Spleen (tissue), 13 donors: ENCODE measurements at places on chromosomes 1 and 21. TPM values are rescaled to one million over a fixed set of nuclear protein-coding genes. Genes with fewer than 3 reads are reported as not detected.
A peak's percentile ranks its signal among the peaks of the same experiment; 100 is the strongest.

The MFAP2 gene
- polyA plus RNA-seq, result 1.2 TPM

The COPA gene
- polyA plus RNA-seq, result 41.3 TPM

The ADAMTSL4 gene
- polyA plus RNA-seq, result 5.0 TPM

The TMIGD3 gene
- 6.2 TPM for polyA plus RNA-seq

The DUSP23 gene
- 45.0 TPM for polyA plus RNA-seq

The MYCBP gene
- 11.0 TPM for polyA plus RNA-seq

The DENND2D gene
- 101 TPM for polyA plus RNA-seq

The INSRR gene
- polyA plus RNA-seq, result under 0.01 TPM

The PLA2G5 gene
- 0.89 TPM for polyA plus RNA-seq

The FAM151A gene
- polyA plus RNA-seq, result 2.9 TPM

The PLA2G2C gene
- polyA plus RNA-seq, result not detected

The B3GALT2 gene
- polyA plus RNA-seq, result 0.11 TPM

The S100A7A gene
- polyA plus RNA-seq, result not detected

The AMY1A gene
- polyA plus RNA-seq, result not detected

The ZNF593 gene
- 104 TPM for polyA plus RNA-seq

DNA sequence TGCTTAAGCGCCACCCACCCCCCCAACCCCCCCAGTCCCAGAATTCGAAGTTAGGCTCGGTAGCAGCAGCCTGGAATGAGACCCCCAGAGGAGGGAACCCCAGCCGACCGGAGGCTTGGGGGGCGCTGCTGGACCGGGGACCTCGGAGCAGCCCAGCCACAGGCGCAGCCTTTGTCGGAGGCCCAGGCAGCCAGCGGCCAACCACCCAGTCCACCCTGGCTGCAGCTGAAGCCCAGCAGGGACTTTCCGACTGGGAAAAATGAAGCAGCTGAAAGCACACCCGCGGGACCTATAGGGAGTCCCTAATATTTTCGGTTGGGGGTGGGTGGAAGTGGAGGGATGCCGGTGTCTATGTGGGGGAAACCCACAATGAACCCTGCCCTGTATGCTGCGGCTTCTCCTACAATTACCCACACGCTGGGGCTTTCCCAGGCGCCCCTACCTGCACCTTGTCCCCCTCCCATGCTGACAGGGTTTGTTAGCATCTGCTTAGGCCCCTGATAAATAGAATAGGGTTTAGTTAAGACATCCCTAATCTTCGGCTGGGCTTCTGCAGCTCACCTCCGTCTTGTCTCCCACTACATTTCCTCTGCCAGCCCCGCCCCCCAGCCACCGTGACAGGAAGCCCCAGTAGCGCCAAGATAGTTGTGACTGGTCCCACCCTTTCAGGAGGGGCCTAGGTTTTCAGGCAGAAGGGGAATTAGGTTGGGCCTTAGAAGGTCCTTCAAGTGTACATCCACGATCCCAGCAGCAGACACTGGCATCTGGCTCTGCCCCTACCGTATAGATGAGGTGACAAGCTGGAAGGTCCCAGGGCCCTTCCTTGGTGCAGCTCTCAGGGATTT lies 838 bp downstream of the CCDC28B start:
- peak; percentile 92 for DNase-seq

- no peak for DNase-seq
Measured at GRCh38 chr1:157007306-157007705, 38.2 kb downstream of the ARHGEF11 start.

- DNase-seq, result no peak
Measured at GRCh38 chr1:198601936-198602889, 36.6 kb upstream of the PTPRC start.

GRCh38 chr1:229363723-229364122 lies 20.9 kb upstream of the CCSAP start:
- no peak for DNase-seq

- DNase-seq, result no peak
Measured at GRCh38 chr1:89457046-89457445, 67.6 kb upstream of the LRRC8B start.

DNA sequence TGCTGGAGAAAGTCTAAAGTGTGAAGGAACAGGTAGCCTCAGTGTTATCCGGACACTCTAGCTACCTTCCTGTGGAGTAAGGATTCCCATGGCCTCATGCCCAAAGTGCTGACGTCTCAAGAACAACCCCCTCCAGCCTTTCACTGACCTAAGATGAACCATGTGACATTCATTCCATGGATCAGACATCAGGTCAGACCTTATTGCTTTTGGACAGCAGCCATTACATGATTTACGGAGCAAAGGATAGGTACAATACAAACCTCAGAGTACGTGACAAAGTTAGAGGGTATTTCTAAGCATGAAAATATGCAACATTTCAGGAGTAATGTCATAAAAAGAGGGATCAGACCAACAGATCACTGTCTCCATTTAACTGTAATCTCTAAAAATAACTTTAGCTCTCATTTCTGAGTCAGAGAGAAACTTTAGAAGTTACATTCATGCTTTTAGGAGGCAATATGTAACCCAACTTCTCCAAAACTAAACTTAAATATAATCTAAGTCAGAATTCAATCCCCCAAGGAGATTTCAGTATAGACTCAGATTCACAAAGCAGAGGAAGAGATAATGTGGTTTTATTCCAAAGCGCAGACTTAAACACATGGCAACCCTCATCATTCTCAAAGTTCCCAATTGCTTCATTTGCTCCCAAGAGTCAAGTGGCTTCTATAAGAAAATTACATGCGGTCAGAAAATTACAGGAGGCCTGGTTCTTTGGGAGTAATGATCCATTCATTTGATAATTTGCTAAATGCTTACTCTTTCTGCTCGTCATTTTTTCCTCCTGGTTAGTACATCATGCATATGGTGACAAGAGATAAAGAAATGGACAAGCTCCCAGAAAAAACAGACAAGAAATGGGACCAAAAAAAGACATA lies 280.4 kb downstream of the SETD4 start:
- DNase-seq, result no peak

GRCh38 chr1:74502858-74503257 lies 9.6 kb downstream of the LRRC53 start:
- no peak for DNase-seq

GRCh38 chr1:202952818-202953217 lies 5.3 kb downstream of the ADIPOR1 start:
- DNase-seq, result no peak

- DNase-seq, result no peak
Measured at GRCh38 chr1:19643121-19643520, 990 bp upstream of the NBL1 start.

DNA sequence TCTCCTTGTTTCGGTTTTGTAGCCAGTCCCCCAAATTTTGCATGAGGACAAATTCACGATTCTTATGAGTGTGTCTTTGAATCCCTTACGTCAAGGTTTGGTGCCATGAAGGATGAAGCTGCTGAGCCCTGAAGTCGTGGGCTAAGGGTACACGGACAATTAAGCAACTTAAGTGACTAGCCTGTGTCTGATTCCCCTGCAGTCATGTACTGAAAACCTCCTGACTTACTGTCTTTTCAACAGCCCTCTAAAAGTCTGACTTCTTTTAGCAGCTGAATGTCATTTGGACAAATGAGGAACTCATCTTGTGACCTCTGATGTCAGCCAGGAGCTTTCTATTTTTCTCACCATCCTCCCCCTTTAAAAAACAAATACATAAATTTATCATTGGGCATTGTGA lies 27.1 kb upstream of the C1orf105 start:
- no peak for DNase-seq

- no peak for DNase-seq
Measured at GRCh38 chr21:16055014-16055413, 325.2 kb downstream of the USP25 start.

DNA sequence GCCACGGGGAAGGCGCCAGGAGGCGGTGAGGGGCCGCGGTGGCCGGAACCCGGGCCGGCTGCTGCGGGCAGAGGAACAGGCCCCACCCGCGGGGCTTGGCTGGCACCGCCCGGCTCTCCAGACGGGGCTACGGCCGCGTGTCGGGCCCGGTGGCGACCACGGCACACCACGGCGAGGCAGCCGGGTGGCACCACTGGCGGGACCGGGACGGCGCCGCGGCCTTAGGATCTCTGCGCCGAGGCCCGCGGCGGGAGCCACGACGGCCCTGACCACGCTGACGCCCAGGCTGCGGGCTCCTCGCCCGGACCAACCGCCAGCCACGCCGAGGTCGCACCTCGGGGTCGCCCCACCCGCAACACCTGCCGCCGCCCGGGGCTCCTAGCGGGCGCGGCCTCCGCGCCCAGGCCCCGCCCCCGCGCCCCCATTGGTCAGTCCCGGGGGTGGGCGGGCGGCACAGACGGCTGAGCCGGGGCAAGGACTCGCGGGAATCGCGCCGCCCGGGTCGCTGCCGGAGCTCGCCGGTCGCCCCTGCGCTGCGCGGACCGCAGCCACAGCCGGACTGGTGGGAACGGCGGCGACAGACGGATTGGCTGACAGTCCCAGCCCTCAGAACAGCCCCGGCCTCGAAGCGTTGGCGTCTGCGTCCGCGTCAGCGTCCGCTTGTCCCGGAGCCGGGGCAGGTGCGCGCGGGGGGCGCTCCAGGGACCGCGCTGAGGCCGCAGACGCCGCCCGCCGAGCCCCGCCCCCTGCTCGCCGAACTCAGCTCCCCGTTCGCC lies at the start of gene BMP8A:
Gene BMP8A, plus strand, starts transcription at position 491 of the 776 bp plus-strand sequence. CDS start 356 bp downstream, outside the sequence.
- DNase-seq, result peak; percentile 92

DNA sequence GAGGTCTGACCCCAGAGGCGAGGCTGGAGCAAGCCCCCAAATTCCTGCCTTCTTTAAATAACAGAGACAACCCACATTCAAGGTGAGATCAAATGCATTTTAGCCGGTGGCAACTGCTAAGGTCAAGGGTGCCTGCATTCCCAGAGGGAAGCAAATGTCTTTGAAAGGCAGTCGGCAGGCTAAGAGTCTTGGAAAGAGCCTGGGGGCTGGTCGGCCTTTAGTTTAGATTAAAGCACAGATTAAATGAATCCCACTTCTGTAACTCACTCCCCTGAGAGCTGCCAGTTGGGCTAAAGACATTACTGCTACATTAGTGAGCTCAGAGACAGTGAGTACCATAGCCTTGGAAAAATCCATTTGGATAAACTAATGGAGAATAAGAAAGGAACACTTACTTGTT lies 59.2 kb downstream of the HTR6 start:
- DNase-seq, result no peak

DNA sequence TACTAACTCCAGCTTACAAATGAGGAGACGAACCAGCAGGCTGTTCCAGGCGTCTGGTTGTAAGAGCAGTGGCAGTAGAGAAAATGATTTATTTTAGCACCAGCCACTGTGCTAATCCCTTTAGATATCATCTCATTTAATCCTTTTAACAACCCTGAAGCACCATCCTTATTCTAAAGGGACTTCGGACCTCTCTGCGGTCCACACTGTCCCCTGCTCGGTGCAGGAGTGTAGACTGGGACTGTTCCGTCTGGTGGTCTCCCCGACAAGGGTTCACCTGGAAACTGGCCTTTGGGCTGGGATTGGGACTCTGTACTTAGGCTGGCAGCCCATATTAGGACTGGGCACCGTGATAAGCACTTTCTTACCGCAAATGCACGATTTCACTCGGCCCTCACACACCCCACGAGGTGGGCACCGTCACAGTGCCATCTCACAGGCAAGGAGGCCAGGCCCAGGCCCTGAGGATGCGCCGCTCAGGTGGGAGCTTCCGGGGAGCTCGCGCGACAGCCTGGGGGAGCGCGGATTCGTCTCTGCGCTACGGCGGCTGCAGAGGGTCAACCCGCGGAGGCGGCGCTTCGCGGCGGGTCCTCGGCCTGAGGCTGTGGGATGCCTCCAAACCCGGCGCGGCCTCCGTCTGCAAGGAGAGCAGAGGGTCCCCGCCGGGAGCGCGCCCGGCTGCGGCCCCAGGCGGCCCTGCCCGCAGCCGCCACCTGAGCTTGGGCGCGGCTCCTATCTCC lies 45.2 kb downstream of the ATP1A1 start:
- DNase-seq, result peak; percentile 97

- no peak for DNase-seq
Measured at GRCh38 chr1:84350104-84350503, 48.2 kb upstream of the DNASE2B start.

DNA sequence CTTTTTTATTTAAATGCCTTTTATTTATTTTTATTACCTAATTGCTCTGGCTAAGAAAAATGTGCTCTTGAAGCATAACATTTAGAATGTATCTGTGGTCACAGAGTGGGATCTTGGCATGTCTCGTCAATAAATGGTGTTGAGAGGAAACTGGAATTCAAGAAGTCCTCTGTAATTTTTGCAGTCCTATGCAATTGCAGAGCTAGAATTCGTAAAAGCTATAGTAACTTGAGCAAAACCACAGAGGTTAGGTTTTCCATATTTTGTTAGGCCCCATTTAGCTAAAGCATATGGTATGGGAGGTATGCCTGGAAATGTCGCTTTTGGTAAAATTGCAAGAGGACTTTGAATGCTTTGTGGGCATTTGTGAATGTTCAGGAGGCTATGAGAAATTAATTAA lies 466.7 kb upstream of the NFIA start:
- no peak for DNase-seq

- no peak for DNase-seq
Measured at GRCh38 chr1:87296206-87296605, 32.5 kb upstream of the LMO4 start.

DNA sequence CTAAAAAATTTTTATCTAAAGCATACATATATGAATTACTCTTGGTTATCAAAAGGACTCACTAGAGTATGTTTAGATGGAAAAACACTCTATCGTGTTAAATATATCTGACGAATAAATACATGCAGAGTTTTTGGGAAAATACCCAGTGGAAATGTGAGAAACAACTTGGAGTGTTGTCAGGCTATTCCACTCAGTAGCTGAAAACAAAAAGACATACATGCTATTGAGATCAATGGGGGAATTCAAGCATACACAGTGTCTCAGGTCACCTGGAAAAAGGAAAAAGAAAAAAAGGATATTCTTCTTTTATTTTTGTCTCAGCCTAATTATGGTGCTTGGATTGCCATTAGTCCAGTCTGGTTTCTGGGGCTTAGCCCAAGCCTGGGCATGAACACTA lies 247.0 kb upstream of the LYPLAL1 start:
- DNase-seq, result no peak

DNA sequence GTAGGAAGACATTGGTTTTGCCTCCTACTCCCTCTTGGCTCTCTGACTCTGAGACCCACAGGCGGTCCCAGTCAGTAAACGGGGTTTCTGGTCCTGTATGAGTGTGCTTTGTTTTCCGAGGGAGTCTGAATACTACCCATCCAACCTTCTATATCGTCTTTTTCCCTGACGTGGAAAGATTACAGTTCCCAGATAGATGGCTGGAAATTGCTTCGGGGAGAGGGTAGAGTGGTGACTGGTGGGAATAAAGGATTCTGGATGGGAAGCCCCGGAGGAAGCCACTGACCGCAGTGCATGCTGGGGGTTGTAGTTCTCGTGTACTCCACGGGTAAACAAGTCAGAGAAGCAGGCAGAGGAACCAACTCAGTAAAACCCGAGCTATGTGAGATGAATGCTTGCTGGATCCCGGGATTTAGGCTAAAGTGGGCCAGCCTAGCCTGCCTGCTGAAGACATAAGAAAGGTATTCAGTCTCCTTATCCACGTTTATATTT lies 66.2 kb upstream of the IRF2BP2 start:
- DNase-seq, result peak; percentile 88
